Stimulated activated naive CD4-positive, alpha-beta T cell (primary cell): ENCODE measurements at places on chromosomes 1 and 21.

- no peak for DNase-seq
These were observed 62.8 kb upstream of the C1orf87 start for GRCh38 chr1:60136395-60136794.

- DNase-seq, result peak; percentile 30
These were observed 546 bp downstream of the ELOVL1 start for GRCh38 chr1:43367026-43367903.

DNA sequence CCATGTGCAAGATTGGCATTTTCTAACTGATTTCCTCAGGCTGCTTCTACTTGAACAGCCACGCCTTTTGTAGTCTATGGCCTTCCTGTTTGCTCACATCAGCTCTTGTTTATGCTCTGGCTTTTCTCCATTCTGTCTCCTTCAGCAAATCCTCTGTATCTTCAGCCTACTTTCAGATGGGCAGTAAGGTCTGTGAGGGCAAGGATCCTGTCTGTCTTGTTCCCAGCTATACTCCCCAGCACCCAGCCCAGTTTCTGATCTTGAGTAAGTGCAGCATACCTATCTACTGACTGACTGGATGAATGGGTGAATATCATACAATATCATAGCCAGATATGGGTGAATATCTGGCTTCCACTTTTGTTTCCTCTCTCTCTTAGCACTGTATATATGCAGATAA, 438.1 kb downstream of the LMO4 start:
- no peak for DNase-seq

GRCh38 chr1:198638441-198638840, 399 bp upstream of the PTPRC start:
- DNase-seq, result no peak

DNA sequence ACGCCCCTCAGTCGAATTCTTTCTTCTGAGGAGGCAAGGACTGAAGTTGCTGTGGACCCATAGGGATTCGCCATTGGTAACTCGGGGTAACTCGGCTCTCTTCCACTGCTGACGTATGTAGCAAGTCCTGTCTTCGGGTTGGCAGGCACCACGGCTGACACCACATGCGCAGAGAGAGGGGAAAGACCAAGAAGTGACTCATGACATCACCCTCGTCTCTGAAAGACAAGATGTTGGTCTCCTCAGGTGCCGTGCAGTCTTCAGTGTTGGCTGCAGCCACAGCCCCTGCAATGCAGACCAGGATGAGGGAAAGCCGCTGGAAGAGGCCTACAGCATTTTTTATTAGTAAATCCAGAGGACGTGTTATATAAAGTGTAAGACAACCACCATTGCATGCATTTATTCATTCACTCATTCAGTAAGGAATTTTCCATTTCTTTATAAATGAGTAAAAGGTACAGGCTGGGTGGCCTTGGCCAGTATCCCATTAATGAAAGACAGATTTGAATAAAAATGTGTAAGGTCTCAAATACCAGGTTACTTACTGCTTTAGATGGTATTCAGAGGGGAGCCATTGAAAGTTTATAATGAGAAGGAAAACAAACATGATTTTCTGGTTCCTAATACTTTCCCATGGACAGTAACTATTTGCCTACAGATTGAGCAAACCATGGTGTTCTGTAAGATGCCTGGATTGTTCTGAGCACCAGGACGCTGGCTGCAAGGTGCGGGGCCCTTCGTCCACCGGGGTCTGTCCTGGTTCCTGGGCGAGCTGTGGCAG, 50.7 kb upstream of the IRF2BP2 start:
- DNase-seq, result no peak

DNA sequence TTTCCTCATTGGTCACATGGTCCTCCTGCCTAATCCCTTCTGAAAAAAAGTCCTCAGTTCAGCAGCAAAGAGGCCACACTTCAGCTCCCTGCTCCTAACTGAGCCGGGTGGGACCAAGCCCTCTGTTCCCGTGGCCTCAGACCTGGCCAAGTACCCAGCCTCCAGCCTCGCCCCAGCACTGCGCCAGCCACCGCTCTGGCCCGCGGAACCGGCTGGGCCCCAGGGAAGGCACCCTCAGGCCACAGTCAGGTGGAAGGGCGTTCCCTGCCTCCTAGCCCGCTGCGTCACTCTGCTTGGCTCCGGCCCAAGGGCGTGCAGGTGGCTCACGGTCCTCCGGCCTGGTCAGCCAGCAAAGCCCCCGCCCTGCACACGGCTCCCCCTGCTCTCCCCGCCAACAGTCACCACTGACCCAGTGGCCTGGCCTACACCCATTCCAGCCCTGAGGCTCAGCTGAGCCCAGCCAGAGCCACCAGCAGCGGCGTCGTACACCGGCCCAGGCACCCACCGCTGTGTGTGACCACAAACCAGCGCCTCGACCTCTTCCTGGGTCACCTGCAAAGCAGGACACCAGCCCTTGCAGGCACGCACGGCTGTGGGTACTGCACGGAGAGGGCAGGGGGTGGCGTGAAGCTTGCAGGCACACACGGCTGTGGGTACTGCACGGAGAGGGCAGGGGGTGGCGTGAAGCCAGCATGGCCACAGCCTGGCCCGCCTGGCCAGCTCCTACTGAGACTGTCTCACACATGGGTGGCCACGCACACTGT, 19.4 kb downstream of the NADK start:
- no peak for DNase-seq

DNA sequence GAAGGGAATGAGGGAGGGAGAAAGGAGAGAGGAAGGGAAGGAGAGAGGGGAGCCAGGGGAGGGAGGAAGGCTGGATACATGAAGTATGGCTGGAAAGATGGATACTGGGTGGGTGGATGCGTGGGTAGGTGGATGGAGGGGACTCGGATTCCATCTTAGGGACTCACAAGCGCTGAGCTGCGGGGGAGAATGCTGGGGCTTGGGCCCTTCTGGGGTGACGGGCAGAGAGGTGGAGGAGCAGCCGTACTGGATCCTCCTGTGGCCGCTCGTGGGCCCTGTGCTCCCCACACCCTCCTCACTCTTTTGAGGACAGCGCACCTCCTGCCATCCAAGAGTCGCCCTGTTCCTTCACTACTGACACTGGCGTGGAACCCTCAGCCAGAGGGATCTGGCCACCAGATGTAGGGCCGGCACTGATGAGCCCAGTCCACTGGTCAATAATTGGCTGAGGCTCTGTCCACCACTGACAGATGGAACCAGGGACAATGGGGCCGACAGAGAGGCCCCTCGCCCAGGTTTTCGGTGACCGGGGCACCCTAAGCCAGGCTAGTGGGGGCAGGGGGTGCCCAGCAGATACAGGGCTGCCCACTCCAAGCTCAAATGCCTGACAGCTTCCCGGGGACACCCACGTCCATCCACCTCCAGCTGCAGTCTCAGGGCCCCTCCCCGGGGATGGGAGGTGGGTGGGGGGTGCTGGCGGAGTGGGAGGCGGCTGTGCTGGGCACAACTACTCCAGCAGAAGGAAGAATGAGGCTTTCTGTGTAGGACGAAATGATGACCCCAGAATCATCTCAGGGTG, 4.4 kb upstream of the ACTRT2 start:
- no peak for DNase-seq

DNA sequence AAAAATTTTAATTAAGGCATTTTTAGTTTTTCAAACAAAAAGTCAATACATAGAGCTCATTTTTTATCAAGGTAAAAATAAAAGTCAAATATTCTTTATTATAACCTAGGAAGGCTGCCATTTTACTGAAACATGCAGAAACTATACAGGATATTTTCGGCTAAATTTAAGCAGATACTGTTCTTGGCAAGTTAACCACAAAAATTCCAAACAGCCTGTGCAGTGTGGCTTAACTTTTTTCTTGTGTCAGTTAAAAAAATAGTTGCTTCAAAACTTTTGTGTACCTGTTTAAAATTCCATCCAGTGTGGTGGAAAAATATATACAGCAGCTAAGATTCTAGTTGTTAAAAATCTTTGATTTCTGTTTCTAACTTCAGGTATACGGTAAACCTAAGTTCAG, 135.0 kb downstream of the ATP5PO start:
- DNase-seq, result no peak

GRCh38 chr21:36236052-36236730, 79.6 kb downstream of the DOP1B start:
- DNase-seq, result no peak

- no peak for DNase-seq
These were observed 25.2 kb downstream of the RUNX3 start for GRCh38 chr1:24904731-24905354.

GRCh38 chr1:185632659-185633423, 101.3 kb upstream of the HMCN1 start:
- DNase-seq, result no peak

DNA sequence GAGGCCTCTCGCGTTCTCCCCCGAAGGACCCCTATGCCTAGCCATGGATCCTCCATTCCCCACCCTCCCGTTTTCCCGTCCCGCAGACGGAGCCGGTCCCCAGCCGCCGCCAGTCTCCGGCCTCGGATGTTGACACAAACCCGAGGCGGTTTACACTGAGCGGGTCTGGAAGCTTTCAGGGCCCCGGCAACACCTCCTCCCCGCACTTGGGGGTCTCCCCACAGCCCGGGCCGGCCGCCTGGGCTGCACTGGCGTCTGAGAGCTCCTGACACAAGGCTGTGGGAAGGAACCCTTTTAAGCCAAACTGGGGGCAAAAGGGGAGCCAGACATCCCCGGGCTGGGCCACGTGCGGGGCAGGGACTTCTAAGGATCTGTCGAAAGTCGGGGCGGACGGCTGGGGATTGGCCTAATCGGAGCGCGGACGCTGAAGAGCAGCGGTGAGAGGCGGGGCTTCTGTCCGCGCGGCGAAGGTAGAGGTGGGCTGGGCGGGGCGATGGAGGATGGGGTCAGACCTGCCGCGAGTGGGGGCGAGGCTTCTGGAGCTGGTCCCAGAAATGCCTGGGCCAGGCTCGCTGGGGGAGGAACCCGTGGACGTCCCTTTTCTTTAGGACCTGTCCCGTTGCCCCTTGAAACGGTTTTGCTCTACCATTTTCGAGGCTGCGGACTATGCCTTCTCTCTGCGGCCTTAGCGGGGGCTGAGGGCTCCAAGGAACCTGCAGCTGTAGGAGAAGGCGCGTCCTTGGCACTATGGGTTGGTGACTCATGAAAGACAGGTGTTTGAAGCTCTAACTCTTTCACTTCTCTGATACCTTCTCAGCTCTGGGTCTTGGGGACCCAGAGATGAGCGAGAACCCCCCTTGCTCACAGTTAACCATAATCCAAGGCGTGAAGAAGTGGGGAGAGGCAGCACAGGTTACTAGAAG, 1.2 kb upstream of the HPCAL4 start:
- DNase-seq, result no peak

- DNase-seq, result no peak
These were observed 170.3 kb upstream of the TMEM51 start for GRCh38 chr1:14983277-14983676.

DNA sequence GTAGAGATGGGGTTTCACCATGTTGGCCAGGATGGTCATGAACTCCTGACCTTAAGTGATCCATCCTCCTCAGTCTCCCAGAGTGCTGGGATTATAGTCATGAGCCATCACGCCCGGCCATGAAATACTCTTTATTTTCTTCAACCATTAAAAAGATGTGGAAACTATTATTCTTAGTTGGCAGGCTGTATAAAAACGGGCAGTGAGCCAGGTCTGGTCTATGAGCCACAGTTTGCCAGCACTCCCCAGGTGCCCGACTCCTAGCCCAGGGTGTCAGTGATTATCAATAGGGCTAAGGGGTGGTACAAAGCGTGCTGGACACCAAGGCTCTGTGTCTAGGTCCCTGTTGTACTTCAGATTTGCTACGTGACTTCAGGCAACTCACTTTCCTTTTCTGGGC, 3.7 kb upstream of the TMEM61 start:
- no peak for DNase-seq

GRCh38 chr21:28069450-28069923, 923.2 kb downstream of the LTN1 start:
- DNase-seq, result no peak

DNA sequence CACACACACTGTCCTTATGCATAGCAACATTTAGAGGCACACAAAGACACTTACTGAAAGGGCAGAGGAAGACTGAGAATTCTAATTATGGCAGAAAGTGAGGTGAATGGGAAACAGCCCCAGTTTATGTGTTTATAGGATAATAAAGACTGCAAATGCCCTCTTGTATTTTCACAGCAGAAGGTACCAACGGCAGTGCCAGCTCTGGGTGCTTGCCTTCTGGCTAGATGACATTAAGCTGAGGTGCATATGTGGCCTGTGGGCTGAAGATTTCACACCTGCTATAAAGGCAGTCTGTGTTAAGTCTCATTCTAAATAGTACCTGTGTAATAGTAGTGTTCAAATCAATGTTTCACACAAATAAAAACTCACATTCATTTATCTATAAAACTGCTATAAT, 347.2 kb upstream of the ZRANB2 start:
- DNase-seq, result no peak

GRCh38 chr1:64171246-64171645, 32.2 kb upstream of the UBE2U start:
- no peak for DNase-seq

GRCh38 chr1:22971161-22971560, 1.5 kb downstream of the LACTBL1 start:
- DNase-seq, result no peak

DNA sequence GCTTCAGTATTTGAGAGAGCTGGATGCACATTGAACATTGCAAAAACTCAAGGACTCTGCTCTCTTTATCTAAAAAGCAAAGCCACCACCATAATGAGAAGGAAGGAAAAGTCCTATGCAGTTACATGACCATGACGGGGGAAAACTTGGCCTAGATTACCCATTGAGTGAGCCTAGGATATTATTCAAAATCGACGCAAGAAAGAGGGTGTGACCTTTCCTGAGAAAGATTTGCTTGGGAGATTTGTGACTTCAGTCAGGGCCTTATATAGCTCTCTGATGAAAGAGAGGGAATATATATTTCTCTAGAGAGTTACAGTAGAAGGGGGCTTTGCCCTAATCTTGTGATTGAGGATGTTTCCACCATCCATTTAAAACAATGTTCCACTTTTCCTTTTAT, 153.0 kb upstream of the DPYD start:
- no peak for DNase-seq

- DNase-seq, result no peak
These were observed 1.1 kb downstream of the WARS2 start for GRCh38 chr1:119139403-119139802.

GRCh38 chr1:70675737-70676156, 264.7 kb downstream of the CTH start:
- DNase-seq, result no peak

- no peak for DNase-seq
These were observed 33.1 kb downstream of the MDM4 start for GRCh38 chr1:204549313-204549712.

DNA sequence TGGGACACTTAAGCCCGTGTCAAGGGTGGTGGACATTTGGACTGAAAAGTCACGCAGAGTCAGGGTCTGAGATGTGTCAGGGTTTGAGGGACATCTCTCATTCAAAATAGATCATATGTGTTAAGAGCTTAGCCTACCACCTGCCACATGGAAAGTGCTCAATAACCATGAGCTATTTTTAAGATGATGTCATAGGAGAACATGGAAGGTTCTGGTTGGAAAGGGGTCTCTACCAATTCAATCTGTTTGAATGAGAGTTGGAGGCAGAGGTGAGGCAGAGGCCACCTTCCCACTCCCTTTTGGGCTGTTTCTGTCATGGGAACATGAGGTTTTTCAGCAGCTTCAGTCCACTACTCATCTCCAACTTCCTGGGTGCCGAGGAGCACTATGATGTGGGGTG, 239.9 kb downstream of the GRIK3 start:
- no peak for DNase-seq

GRCh38 chr1:217344712-217345111, 286.2 kb downstream of the GPATCH2 start:
- no peak for DNase-seq

GRCh38 chr1:45430490-45430889, 60.5 kb downstream of the TESK2 start:
- no peak for DNase-seq
